Effector memory CD4-positive, alpha-beta T cell (primary cell): ENCODE measurements at places on chromosomes 4 and X.

DNA sequence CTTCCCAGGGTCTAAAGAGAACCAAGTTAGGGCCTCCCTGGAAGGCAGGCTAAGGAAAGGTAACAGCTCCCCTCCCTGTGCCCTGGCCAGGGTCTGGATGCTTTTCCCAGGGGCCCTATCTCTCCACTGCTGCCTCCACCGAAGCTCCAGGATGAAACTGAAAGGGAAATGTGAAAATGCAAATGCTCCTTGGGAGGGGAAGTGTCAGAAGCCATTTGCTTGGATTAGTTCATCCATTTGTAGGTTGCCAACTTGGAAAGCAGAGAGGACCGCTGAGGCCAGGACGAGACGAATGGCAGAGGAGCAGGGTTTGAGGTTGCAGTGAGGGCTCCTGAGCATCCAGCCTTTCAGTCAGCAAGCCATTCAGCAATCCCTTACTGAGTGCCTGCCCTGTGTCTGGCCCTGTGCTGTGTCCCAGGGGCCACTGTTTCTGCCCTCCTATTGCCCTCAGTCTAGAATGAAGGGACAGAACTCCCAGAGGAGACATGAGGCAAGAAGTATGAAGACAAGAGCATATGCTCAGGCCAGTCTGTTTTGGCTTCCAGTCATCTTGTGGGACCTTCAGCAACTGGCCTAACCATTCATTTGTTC lies 45.9 kb upstream of the PGRMC1 start:
- DNase-seq: no peak

DNA sequence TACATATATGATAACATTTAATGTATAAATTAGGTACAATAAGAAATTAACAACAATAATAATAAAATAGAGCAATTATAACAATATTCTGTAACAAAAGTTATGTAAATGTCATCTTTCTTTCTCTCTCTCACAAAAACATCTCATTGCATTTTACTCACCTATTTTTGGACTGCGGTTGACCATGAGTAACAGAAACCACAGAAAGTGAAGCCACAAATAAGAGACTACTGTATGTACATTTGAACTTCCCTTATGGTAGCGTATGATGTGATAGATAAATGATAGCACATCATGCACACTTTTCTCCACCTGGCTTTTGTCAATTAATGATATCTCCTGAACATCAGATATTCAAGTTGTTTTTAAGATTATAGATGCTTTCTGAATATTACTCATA lies 80.5 kb downstream of the HNRNPD start:
- no peak for DNase-seq

- no peak for DNase-seq
Observed at GRCh38 chr4:151459375-151459774, 50.4 kb downstream of the FHIP1A start.

- DNase-seq: no peak
Observed at GRCh38 chr4:163072222-163072621, 94.5 kb downstream of the NAF1 start.

- DNase-seq: no peak
Observed at GRCh38 chr4:53598483-53598882, 7.2 kb upstream of the LNX1 start.

GRCh38 chr4:130329036-130329435 lies 1233.1 kb downstream of the C4orf33 start:
- DNase-seq: no peak

- DNase-seq: no peak
Observed at GRCh38 chr4:118930255-118930654, 41.6 kb downstream of the SYNPO2 start.

DNA sequence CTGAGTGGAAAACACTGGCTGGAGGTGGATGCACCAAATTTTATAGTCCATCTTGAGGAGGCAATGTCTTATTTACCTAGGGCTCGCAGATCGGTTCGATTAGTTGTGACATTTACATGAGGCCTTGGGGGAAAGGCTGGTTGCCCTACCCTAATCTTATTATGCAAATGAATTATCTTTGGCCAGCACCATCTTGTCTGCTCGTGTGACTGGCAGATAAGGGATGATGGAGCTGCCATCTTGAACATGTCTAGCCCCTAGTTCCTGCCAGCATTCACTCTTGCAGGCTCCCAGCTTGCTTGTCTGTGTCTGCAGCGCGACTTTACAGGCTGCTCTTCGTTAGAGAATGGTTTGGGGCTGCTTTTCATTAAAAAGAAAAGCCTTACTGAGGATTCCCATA lies 61.9 kb downstream of the SEC24B start:
- DNase-seq: no peak

- DNase-seq: no peak
Observed at GRCh38 chrX:112735147-112735546, 55.4 kb upstream of the LHFPL1 start.

DNA sequence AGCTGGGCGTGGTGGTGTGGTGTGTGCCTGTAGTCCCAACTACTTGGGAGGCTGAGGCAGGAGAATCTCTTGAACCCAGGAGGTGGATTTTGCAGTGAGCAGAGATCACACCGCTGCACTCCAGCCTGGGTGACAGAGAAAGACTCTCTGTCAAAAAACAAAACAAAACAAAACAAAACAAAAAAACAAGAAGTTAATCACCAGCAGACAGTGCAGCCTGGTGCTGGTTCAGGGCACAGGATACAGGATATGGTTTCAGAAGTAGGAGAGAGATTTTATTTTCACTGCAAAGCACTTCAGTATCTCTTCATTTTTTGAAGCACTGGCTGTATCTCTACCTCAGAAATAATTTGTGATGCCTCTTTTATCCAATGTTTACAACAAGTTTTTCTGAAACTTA lies 1222.9 kb upstream of the PRKX start:
- DNase-seq: no peak

DNA sequence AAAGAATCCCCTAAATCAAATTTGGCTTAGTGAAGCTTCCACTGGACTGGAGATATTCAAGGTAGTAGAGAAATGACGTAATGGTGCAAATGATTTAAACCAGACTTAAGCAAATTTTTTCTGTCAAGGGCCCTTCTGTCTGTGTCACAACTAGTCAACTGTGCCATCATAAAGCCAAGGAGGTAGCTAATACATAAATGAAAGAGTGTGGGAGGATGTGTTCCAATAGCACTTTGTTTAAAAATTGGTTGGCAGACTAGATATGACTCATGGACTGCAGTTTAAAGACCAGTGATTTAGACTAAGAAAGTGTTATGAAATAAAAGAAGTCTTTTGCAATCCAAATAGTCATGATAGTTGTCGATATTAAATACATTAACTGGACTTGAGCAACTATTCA lies 24.3 kb upstream of the TEX13C start:
- DNase-seq: no peak

GRCh38 chrX:57667010-57667409 lies 13.1 kb downstream of the NLRP2B start:
- DNase-seq: no peak

- DNase-seq: no peak
Observed at GRCh38 chr4:166655705-166656104, 578.6 kb downstream of the SPOCK3 start.

- DNase-seq: no peak
Observed at GRCh38 chr4:75505630-75506029, 8.6 kb downstream of the RCHY1 start.
